LNCaP clone FGC (cell line): ENCODE measurements at places on chromosomes 2 and 18.

DNA sequence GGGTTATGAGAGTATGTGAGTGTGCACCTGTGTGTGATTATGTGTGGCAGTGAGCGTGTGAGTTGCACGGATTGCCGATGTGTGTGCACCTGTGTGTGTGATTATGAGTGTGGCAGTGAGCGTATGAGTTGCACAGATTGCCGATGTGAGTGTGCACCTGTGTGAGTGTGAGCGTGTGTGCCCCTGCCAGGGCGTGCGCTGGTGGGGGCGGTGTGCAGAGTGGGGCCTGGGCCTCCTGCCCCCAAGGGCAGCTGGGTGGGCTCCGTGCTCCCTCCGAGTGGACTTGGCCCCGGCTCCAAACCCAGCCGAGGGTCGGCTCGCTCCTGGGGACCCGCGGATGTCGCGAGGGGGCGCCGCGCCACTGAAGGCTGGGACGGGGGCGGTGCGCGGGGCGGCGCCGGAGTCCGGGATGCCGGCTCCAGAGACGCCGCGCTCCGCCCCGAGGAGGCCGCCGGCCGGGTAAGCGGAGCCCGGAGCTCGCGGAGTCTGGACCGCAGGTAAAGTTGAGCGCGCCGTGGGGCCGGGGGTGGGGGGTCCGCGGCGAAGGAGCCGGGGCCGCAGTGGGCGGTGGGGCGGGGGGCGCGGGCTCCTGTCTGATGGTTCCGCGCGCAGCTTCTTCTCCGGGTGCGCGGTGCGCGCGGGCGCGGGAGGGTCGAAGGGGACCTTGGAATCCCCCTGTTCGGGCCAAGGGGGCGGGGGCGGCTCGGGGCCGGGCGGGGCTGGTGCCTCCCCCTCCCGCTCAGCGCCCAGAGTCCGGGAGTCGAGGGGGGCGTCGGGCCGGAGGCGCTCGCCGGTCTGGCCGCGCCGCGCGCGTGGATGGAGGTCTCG is at the start of gene KCNG2:
KCNG2 (plus strand) TSS at position 421 of the 828 bp plus-strand sequence. CDS start 65,730 bp downstream, outside the sequence.
- DNase-seq: no peak

DNA sequence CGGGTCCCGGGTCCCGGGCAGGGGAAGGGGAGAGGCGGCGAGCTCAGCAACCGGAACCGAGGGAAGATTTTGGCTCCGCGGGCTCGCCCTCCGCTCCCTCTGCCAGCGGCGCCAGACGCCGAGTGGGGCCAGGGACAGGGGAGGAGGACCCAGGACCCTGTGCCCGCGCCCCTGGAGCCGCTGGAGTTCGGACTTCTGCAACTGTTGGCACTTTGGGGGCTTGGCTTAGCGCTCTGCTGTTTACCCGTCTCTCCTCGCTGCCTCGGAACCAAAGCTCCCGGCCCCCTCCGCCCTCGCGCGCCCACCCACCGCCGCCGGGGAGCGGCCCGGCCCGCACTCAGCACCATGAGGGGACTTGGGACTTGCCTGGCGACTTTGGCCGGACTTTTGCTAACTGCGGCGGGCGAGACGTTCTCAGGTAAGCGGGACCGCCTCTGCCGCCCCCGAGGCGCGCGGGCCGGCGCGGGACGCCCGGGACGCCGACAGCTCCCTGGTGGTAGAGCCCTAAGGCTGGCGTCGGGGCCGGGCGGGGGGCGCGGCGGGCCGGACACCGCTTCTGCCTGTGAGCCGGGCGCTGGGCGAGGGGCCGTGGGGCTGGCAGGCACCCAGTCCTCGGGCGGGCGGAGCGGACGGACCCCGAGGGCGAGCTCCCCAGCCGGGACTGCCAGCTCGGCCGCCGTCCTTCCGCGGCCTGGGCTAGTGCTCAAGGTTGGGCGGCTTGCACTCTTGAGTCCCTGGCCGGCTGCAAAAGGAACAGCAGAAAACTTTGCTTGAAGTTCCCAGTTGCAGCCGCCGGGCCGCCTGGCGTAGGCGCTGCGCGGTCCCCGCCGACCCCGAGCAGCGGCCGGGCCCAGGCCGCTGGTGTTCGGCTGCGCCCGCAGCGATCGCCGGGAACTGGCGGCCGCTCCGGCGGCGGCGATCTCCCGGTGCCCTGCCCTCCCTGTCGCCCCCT is 634 bp downstream of the PTPRM start:
- no peak for DNase-seq

GRCh38 chr2:189014449-189015138 is 40.4 kb downstream of the COL3A1 start:
- no peak for DNase-seq

GRCh38 chr2:136006658-136007057 is 21.2 kb upstream of the DARS1 start:
- DNase-seq: no peak

- DNase-seq: no peak
Measured at GRCh38 chr2:239400596-239401066, at the start of gene HDAC4. TSS of gene HDAC4 (minus strand) at chr2:239401020. CDS start at chr2:239352699, 48,321 bp downstream.

- DNase-seq: no peak
Measured at GRCh38 chr2:207640160-207640559, 15.0 kb upstream of the METTL21A start.
